SHP77 treated with DMSO at 0.1 percent for 48 hours (cell line): ENCODE measurements at places on chromosomes 11 and 22.

GRCh38 chr11:103878646-103879045, 157.8 kb upstream of the DDI1 start:
- no peak for DNase-seq

GRCh38 chr22:29275819-29276565, 7.9 kb downstream of the EWSR1 start:
- no peak for DNase-seq

GRCh38 chr11:34773826-34774225, 142.4 kb downstream of the APIP start:
- no peak for DNase-seq

DNA sequence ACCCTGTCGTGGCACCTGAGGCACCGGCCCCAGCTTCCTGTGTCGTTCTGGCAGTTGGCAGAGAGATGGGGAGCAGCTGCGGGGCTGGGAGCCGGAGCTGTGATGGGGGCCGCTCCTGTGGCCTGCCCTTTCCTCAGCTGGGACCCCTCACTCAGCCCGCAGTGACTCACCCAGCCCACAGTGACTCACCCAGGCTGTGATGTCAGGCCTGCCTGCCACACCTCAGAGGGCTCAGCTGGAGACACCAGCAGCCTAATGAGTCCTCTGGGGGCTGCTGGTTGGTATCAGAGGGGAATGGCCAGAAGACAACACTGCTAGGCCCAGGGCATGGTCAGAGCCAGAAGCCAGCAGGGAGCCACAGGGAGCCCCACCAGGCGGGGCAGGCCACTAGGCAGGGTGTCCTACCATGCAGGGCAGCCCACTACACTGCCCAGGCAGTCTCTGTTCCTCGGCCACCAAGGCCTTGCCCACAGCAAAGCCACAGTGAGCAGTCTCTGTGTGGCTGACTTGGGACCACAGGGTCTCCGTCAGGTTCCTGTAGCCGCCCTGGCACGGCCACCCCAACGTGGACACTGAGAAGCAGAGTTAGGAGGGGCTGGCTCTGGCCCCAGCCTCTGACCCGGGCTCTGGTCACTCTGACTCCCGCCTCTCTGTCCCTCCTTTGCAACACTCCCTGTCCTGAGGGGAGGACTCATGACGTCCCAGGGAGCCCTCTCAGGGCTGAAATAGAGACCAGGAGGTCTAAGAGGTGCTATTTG, 4.2 kb upstream of the FXYD2 start:
- no peak for DNase-seq

- no peak for DNase-seq
Observed at GRCh38 chr11:11432621-11433319, 79.7 kb upstream of the CSNK2A3 start.

GRCh38 chr11:121250843-121251242, 41.7 kb upstream of the SC5D start:
- no peak for DNase-seq

DNA sequence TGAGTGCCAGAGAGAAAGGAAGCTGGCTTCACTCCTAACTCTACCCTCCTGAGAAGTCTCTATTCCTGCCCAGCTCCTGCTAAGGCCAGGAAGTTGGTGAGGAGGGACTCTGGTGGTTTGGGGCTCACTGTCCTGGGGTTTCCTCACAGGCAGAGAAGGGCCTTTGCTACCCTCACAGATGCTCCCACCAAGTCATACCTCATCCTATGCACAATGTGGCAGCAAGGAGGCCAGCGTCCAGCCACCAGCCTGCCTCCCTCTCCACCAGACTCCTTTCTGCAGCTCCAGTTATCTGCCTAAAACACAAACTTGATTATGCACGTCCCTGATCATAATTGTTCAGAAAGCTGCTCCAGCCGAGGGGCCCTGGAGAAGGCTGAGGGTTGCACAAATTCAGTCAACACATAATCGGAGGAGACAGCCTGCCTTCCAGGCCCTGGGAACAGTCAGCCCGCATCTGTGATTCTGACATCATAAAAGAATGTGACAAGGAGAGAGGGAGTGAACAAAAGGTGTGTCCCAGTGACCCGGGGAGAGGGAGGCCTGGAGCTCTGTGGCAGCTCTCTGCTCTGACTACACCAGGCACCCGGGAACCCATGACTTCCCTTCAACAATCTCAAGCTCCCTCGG, 28.8 kb downstream of the DKK3 start:
- DNase-seq: no peak

- no peak for DNase-seq
Observed at GRCh38 chr11:68335683-68336082, 23.3 kb downstream of the LRP5 start.

DNA sequence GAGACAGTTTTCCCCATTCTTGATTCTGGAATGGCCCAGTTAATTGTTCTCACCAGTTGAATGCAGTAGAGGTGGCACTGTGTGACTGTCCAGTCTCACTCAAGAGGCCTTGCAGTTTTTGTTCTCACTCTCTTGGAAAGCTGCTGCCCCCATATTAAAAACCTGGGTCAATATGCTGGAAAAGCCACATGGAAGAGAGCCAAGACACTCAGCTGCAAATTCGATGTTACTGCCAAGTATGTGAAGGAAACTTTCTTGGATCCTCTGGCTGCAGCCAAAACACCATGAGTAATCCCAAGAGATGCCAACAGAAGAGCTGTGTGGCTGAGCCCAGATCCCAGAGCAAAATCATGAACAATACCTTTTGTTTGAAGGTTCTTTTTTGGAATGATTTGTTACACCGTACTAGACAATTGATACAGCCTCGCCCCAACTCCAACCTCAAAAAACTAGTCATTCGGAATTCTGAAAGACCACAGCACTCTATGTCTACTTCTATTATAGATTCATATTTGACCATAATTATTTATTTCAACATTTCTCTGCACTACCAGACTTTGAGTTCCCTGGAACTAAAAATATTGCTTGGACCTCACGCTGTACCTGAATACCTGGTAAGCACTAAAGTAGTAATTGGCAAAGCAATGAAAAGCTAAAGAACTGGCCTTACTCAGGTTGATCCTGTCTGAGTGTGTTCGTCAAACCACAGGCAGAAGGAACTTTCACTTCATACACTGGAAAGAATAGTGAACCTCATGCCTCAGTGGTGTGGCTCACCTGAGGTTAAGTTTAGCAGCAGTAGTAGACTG, 378.8 kb downstream of the ETS1 start:
- no peak for DNase-seq

DNA sequence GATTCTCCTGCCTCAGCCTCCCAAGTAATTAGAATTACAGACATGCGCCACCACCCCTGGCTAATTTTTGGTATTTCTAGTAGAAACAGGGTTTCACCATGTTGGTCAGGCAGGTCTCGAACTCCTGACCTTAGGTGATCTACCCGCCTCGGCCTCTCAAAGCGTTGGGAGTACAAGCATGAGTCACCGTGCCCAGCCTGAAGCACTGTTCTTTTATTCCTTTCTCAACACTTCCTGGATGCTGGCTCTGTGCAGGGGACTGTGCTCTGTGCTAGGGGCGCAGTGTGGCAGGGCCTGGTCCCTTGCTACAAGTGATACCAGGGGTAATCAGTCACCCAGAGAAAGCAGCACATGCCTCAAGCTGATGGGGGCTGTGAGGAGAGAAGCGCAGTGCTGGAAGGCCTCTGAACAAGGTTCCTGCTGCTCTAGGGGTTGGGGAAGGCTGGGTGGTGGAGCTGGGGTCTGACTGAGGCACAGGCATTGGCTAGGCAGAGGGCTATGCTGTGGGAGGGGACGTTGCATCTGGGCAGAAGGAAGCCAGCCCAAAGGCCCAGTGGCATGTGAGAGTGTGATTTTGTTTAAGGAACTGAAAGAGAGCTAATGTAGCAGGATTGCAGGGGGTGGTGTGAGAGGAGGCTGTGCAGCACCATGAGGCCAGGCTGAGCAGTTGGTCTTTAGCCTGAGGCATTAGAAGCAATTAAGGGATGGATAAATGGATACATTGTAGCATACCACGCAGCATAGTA, 42.5 kb downstream of the CABIN1 start:
- no peak for DNase-seq

DNA sequence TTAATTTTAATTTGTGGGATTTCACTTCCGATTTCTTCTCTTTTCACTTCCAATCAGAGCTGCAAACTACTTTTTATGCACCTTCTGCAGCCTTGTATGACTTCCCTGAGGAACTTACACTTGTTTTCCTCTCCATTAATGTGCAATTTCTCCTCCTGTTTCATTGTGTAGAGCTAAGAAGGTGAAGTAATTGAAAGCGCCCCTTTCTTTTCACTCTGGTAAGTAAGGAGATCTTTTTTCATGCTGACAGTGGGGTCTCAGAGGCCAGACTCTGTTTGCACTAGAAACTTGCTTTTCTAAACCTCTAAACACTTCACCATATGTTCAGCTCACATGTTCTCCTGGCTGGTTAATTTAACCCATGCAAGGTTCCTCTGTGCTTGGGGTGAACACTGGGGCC, 117.0 kb downstream of the FANCF start:
- DNase-seq: no peak

DNA sequence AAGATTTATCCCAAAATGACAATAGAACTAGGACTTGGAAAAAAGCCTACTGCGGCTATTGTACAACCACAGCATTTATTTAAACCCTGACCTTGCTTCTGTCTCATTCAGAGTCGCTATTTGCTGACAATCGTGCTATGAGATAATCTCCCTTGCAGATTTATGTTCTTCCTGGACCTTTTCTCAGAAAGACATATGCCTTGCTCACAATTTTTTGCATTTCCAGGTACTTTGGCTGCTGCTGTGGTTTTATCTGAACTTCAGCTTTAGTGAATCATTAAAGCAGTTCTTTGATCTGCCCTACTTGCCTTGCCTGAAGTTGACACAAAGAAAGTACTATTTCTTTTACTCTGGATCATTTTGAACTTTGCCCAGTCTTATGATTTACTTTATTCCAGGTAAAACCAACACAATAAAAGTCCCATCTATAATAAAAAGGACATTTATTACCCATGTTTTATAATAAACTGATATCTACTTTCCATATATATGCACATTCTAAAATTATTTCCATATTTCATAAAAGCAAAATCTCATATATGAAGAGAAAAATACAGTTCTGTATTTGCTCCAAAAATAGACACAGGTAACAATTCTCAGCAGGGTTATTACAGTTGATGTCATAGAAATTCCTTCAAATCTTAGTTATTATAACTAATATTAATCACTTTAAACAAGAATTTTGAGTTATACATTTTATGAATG, 63.4 kb upstream of the CARD18 start:
- no peak for DNase-seq

- no peak for DNase-seq
Observed at GRCh38 chr22:43431808-43432554, 20.2 kb downstream of the MPPED1 start.

DNA sequence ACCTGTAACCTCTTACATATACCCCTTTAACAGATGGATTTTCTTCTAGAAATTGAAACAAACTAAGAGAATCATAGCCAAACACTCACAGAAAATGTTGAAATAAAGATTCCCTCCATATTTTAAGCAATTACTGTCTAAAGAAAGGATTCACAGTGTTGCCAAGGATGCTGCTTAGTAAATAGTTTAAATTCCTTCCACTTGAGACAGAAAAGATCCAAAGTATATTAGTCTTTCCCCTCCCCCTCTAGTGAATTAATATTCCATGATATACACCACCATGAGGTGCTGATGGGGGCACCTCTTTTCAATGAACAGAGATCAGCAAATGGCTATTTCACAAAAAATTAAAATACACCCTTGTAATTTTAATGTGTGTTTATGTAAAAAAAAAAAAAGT, 186.8 kb downstream of the SOX6 start:
- no peak for DNase-seq

DNA sequence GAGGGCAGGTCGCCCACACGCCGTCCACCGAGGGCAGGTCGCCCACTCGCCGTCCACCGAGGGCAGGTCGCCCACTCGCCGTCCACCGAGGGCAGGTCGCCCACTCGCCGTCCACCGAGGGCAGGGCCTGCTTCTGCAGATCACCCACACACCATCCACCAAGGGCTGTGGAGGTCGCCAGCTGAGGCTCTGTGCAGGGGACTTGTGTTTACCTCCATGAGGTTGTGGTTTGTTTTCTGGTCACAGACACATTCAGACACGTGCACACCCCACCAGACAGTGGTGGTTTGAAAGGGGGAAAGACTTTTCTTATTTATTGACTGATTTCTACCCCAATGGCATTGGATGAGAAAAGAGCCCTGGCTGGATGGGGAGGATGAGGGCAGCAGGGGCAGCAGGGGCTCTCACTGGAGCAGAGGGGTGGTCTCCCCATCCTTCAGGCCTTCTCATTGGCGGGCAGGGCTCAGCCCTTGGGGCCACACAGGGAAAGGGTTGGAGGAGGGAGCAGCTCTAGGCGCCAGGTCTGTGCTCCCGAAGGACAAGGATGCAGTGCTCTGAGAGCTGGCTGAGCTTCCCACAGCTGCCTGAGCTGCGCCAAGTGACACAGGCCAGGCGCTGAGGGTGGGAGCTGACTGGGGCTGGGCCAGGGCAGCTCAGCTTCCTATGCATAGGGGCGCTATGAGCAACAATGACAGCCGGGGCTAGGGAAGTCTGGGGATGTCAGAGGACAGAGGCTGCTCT, 252.6 kb upstream of the B3GAT1 start:
- no peak for DNase-seq

DNA sequence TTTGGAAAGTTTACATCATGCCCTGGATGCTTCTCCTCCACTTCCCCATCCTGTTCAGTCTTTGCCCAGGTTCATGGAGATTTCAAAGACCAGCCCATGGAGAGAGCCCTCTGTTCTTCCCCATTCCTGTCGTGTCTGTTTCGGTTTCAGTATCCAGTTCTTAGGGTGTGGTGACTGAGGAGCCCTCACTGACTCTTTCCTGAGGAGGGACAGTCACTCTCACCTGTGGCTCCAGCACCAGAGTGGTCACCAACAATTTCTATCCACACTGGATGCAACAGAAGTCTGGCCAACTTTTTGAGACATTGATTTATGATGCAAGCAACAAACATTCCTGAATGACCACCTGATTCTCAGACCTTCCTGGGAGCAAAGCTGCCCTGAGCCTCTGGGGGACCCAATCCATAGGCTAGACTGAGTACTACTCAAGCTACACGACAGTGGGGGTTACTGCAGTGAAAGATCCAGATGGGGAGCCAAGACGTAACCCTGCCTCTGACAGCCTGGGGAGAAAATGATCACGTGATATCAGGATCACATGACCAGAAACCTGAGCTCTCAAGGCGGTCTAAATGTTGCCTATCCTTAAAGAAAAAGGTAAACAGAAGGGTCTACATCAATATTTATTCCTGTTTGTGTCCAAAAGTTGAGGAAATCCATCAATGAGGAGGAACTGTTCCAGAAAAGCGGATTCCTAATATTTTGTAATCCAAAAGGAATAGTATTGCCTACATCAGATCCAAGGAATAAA, 76.2 kb upstream of the VPREB1 start:
- DNase-seq: peak; percentile 15

GRCh38 chr22:42721045-42721434, 370 bp upstream of the A4GALT start:
- no peak for DNase-seq

DNA sequence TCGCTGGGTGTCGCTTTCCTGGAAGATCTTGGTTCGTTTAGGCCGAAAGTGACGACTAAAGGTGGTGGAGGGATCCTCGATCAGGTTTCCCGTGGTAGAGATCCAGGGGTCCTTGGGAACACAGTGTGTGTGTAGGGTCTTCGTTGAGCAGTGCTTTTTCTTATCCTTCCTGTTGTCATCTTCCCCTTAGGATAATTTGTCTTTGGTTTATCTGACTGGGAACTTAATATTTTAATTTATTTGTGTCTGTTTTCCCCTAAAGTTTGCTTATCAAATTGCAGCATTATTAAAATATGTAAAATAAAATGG, 403 bp downstream of the RBM7 start:
- no peak for DNase-seq

- DNase-seq: no peak
Observed at GRCh38 chr11:72443016-72443415, 8.7 kb upstream of the CLPB start.

GRCh38 chr11:130625578-130626306, 177.3 kb downstream of the ADAMTS15 start:
- no peak for DNase-seq
